ENCODE measurements at places on chromosomes 4 and X.
A peak's percentile ranks its signal among the peaks of the same experiment; 100 is the strongest.

DNA sequence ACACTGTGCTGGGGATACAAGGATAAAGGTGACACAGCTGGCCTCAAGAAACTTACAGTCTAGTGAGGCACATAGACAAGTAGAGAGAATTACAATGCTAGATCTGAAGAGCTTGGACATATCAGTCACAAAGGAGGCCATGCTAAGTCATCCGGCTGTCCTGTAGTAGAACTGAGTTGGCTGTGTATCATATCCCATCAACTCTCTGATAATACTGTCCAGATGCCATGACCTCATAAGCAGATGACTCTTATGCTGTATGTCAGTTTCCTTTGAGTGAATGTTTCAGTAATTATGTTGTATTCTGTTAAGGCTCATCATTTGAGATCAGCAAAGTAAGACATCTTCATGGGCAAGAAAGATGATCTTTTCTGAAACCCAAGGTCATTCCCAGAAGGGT is 442.9 kb downstream of the MID1IP1 start:
- no peak for DNase-seq

DNA sequence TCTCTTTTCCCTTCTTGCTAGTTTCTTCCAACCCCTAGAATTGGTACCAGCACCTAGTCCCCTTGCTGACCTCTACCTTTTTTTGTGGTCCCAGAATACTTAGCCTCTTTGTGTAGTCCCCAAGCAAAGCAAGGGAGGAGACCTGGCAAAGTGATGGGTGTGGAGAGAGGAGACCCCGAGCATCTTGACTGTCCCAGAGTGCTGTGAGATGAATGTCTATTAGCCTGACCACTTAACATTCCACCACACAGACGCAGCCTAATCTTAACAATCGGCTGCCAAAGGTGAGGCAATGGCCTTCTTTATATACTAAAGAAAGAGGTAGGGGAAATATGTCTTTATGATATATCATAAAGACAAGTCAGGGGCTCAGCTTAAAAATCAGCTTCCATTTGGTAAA is 55.9 kb downstream of the TRIM2 start:
- no peak for DNase-seq

- DNase-seq: no peak
These were observed 858.9 kb downstream of the PDHA2 start for GRCh38 chr4:96698831-96699230.

- DNase-seq: no peak
These were observed 116.1 kb downstream of the KLHL13 start for GRCh38 chrX:118000518-118000917.

DNA sequence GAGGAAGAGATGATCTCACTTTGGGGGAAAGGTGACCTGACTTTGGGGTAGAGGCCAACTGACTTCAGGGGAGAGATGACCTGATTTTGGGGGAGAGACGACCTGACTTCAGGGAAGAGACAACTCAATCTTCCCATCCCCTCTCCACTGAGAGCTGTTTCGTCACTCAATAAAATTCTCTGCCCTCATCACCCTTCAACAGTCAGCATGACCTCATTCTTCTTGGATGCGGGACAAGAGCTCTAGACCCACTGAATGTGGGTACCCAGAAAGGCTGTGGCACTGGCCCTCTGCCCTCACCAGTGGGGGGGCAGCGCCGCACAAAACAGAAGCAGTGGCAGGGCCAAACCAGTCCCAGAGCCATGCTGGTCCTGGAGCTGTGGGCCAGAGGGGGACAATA is 34.6 kb downstream of the ATXN3L start:
- DNase-seq: no peak

GRCh38 chrX:129665916-129666644 is 11.3 kb upstream of the APLN start:
- DNase-seq: no peak

- no peak for DNase-seq
These were observed 90.6 kb downstream of the BMPR1B start for GRCh38 chr4:94848326-94848725.

GRCh38 chr4:138953961-138954371 is 61.6 kb upstream of the NOCT start:
- DNase-seq: no peak

DNA sequence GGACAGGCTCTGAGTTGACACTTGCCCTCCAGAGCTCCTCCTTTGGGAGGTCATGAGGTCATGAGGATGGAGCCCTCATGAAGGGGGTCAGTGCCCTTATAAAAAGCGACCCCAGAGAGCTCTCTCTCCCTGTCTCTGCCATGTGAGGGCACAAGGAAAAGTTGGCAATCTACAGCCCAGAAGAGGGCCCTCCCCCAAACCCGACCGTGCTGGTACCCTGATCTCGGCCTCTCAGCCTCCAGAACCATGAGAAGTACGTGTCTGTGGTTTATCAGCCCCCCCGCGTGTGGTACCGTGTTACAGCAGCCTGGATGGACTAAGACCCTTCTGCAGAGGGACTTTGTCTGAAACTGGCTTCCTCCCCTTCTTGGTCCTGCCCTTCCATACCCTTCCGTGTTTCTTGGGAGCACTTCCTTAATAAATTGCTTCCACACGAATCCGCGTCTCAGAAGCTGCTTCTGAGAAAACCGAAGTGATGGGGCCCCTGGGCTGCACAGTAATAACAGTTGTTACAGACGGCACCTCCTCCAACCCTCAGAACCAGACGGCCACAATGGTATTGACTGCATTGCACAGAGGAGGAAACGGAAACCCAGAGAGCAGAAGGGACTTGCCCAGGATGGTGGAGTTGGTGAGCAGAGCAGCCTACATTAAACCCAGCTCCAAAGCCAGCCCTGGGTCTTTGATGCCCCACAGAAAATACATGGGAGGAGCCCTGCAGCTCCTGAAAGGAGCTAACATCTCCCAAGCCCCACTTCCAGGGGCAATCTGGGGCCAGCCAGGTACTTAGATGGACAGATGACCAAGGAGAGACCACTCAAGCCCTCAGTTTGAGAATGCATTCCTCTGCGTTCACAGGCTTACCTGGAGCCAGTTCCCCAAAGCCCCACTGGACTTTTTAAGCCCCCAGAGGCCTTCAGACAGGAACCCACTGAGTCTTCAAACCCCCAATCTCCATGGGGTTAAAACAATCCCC is 242.7 kb downstream of the BCOR start:
- DNase-seq: no peak

GRCh38 chr4:163395055-163395454 is 51.4 kb downstream of the NPY5R start:
- DNase-seq: no peak

- no peak for DNase-seq
These were observed 41.5 kb downstream of the REELD1 start for GRCh38 chr4:146255874-146256273.

DNA sequence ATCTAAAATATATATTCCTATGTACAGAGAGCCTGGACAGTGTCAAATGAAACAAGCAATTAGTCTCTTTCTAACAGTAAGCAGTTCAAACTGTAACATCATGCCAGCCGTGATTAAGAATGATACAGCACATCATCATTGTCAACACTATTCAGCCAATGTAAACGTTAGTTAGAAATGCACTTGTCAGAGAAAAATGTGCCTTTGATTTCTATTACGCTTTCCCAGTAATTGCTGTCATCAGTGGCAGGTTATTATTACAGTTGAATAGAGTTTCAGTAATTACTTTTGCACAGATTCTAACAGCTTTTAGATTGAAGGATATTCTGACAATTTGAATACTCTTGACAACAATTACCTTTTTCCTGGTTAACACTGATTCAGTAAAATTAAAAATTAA is 1007.1 kb downstream of the SH3BGRL start:
- DNase-seq: no peak

DNA sequence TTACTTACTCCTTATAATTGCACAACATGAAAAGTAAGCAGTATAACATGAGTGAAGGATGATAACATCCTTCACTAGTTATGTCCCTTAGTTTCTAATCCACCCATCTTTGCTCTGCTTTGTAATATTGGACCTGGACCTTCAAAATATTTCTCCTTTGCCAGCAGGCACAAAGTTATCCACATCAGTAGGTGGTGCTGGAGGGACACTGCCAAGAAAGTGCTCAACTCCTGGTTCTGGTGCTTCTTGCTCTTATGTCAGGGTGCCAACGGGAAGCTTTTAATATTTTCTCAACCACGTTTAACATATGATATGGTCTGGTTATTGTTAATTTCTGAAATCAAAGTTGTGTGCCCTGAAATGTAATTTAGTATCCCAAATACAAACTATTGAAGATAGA is 49.1 kb downstream of the TMEM165 start:
- DNase-seq: no peak

DNA sequence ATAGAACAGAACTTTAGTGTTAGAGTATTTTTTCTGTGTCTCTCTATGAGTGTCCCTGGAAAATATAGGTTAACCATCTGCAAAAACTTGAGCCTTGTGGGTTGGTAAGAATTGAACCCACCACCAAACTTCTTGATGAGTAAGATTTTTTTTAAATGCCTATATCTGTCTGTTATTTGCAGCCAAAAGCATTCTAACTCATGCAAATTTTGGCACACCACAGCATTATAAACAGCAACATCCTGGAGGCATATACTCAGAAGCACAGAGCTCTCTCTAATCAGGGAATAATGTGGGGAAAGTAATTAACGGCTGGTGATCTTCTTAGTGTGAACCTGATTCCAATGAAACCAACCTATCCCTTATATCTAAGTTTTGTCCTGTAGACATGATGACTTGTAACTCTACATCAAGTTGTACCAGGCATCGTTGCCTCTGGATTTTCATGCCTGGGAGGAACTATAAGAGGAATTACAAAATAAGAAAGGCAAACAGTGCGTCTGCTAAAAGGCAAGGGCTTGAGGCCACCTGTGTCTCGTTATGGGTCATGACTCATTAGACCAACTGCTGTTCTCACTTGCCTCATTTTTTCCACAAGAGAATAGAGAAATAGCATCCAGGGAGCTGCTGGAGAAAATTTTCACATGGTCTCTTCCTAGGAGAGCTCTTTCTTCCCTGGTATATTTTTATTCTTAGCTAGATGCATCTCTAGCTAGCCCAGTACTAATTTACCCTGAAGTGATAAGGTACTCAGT is 202.4 kb downstream of the CHIC2 start:
- DNase-seq: no peak

DNA sequence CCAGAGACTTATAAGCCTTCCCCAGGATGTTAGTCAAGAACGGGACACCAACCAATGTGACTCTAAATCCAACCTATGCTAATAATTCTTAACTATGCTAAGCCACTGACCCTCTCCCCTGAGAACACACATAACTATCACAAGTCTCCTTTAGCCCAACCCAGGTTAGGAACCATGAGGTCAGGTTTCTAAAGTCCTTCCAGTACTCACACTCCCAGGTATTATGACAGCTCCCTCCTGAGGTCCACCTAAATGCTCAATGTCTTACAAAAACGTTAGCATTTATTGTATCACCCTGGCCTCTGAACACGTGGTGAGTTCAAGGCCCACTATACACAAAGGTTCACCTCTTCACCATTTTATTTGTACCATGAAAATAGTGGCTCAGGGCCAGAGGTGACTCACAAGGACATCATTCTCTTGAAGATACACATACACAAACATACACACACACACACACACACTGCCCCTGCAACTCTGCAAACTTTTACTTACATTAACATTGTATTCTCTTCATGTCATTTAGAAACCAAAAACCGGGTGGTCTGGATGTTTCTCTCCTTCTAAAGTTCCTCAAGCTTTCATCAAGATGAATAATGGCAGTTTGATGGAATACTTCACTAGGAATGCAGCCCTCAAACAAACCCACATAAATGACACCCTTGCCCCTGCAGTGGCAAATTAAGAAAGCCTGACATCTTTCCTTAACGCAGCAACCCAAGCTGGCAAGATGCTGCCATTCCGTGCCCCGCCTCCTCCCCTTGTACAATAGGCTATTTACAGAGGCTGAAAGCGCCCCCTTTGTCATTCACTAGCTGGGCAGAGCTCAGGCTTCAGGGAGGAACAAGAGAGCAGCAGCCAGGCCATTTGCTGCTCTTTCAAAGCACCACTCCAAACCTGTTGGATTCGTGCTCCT is 17.7 kb downstream of the ACSL1 start:
- no peak for DNase-seq

- no peak for DNase-seq
These were observed 106.2 kb downstream of the MAML3 start for GRCh38 chr4:140047786-140048185.

GRCh38 chr4:75232546-75232945 is 281.7 kb downstream of the RCHY1 start:
- no peak for DNase-seq

DNA sequence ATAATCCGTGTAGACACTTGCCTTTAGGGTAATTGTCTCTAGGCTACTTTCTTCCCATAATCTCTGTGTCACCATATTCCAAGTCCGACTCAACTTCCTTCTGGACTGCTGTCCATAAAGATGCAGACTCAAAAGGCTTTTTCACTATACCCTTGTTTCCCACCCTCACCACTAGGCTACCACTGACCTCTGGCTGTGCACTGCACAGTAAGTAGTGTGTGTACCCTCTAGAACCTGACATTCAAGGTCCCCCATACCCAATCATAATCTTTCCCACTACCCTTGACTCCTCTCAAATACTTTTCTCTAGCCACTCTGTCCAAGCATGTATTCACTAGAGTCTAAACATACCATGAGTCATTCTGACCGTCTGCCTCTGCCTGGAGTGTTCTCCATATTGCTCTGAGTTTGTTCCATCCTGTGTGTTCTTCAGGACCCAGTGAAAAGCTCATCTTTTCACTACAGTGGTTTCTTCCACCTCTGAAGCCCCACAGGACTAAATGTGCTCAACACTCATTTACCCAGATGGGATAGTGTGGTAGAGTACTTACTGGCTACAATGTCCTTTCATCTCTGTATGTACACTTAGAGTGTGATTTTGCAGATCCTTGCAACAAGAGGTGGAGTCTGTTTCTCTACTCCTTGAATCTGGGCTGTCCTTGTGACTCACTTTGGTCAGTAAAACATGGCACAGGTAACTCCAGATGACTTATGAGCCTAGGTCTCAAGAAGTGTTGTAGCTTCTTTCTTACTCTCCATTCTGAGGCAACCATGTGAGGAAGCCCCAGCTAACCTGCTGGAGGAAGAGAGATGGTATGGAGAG is 17.4 kb downstream of the JADE3 start:
- no peak for DNase-seq

DNA sequence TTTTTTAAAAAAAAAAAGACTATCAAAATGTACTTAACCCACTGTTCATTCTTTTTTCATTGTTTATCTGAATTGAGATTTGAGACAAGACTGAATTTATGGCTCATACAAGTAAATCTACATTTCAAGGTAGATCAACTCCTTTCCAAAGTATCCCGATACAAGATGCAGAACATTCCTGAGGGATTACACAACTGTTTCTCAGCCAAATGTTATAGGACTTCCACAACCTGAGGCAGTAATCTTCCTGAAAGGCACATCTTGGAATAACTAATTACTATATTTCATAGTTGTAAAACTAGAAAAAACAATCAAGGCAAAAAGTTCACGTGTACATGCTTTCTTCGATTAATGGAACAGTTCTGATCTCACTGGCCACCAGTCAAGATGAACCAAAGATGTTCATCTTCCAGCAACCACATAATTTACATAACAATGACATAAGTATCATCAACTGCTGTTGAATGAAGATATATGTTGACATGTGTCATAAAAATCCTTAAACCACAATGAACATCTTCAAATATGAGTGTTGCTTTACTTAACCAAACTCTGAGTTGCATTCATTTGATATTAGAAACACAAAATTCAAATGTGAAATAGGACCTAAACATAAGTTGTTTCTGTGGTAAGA is 225.2 kb upstream of the DKK2 start:
- DNase-seq: no peak

GRCh38 chr4:2071912-2072867 is 13.1 kb downstream of the NAT8L start:
- DNase-seq: peak; percentile 38
